CD4-positive, alpha-beta T cell treated with Interleukin-15 for 1 hour (primary cell): ENCODE measurements at places on chromosomes 12 and 14.

DNA sequence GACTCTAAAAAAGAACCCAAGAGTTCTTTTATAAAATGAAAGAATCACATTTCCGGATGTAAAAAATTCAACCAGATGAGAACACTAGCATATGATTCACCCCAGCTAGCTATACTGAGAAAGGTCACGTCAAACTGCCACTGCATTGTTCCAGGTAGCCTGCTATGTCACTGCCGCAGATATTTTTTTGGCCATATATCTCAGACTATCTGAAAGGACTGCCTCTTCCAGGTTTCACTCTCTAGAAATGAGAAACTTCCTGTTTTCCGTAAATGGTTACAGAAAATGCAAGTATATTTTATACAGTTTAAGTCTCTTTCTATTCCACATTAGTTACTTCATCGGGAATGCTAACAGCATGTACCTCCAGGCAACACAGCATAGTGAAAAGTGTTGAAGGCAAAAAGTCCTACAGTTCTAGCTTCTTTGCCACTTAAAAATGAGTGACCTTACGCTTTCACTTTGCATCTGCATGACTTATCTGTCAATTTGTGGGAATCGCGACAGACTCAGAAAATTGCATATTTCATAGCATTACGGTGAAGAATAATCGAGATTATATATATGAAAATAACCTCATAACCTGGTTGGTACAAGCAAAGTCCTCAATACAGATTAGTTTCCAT, 105.2 kb downstream of the MED13L start:
- peak; percentile 20 for DNase-seq

DNA sequence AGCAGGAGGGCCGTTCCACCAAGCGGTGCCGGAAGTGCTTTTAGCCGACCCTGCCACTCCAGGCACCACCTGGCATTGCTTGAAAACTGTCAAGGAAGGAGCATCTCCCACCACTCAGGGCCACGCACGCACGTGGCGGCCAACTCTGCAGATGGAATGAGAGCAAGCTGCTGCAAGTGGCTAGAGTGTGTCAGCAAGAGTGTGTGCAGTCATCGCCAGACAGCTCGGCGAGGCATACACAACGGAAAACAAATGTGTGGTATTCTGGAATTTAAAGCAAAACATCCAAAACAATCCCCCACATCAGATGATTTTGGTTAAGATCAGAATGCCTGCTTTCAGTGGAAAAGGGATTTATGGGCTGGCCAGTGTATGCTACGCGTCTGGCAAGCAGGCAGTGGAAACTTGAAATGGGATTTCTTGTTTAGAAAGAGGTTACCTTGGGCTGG, 11.2 kb downstream of the CD9 start:
- DNase-seq = no peak

GRCh38 chr14:36866867-36867266, 205.2 kb downstream of the PAX9 start:
- DNase-seq = no peak

DNA sequence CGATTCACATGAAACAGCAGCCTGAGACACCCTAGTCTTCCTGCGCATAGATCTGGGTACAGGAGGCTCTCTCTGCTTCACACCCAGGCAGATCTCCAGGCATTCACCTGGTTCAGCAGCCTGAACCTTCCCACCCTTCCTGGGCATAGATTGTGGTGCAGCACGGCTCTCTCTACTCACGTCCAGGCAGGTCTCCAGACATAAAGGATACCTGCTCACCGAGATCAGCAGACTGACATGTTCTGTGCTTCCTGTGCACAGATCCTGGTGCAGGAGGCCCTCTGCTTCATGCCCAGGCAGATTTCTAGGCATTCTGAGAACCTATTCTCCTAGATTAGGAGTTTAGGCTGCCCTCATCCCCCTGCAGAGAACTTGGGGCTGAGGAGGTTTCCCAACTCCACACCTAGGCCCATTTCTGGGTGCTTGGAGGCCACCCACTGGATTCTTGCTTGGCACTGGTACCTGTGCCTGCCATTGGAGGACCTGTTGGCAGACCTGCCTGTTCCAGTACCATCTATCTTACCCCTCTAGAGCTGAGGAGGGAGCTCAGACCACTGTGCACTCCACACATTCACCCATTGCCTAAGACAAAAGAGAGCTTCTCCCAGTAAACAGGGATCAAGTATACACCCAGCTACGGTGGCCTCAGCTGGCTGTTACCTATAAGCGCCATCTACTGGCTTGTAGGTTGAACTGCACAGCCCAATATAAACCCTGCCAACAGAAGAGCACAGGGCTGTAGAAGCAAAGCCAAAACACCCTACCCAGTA, 28.0 kb upstream of the GARIN6 start:
- DNase-seq = no peak

DNA sequence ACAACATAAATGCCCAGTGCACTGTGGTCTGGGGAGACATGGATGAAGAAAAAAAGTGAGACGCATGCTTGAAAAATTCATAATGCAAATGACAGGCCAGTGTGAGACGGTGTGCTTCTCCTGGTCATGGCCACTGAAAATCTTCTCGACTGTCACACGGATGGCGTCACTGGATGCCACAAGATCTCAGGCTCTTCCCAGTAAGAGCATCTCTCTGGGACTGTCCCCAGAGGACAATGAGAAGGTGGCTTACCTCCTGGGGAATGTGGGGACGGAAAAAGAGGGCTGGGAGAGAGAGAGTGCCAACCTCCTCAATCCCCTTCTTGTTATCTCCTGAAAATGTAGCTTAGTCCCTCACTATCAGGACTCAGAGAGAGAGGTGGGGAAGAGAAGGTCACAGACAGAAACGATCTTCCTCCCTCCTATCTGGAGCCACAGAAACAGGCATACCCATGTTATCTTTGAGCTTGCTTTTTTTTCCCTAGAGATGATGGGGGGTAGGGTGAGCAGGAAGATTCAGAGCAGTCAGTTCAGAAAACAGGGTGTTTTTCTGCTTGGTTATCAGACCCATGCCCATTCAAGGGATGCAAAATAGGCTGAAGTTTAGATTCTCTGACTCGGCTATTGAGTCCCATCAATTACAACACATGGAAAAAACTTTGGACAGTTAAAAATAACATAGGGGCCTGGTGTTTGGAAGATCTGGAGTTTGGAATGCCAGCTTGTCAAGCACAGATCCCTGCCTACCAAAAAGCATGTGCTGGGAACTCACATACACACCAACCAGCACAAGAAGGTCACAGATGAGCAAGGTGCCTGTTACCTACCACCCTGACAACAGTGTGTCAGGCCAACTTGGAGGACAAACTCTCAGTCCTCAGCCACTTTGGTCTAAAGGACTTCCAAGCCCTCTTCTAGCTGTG, 24.2 kb downstream of the DPF3 start:
- DNase-seq = no peak

GRCh38 chr12:54331461-54331860, 6.5 kb downstream of the COPZ1 start:
- DNase-seq = no peak

DNA sequence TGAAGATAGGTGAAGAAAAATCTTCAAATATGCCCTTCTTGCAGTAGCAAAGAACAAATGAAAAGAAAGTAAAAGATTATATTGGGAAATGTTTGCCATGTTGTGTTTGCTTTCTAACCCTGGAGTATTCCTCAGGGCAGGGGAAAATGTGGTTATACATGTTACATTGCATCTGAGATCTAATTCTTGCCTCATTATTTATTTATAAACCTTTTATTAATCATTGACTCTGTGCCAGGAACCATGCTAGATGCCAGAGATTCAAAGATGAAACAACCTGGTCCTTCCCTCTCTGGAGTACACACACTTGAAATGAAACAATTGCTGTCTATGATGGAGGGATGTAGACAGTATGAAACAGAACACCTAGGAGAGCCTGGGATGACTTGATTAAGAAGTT, 128.1 kb upstream of the HMGA2 start:
- no peak for DNase-seq

DNA sequence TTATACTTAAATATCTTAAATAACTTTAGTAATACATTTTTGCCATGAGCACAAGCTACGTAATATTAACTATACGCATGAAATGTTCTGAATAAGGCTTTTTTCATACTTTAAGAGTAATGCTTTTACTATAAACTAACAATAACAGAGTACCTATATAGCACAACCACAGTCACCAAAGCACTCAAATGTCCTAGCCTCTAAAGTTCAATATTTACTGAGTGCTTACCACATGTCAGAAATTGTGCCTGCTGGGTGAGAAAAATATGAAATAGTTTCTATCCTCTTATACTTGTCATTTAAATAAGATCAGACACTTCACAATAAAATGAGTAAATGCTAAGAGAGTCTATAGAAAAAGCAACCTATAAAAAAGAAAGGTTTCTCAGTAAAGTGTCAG, 83.1 kb downstream of the SH2B3 start:
- no peak for DNase-seq

- DNase-seq = no peak
These were observed 10.7 kb downstream of the CCDC196 start for GRCh38 chr14:66496911-66497310.

- DNase-seq = peak; percentile 48
These were observed 8.4 kb downstream of the PAPLN start for GRCh38 chr14:73245480-73246325.

DNA sequence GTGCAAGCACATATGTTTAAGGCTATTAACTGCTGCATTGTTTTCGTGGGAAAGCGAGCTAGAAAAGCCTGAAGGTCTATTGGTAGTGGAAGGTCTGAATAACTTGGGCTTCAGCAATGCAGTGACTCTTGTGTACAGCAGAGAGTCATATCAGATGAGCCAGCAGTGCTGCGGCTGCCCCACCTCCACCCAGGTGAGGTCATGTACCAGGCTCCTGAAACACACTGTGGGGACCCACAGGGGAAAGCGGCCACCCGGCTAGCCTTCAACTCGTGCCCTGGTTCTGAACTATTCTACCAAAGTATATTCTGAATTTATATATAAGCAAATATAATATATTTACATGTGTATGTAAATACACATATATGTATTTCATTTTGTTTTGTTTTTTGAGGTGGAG, 12.7 kb upstream of the RAN start:
- DNase-seq = no peak

DNA sequence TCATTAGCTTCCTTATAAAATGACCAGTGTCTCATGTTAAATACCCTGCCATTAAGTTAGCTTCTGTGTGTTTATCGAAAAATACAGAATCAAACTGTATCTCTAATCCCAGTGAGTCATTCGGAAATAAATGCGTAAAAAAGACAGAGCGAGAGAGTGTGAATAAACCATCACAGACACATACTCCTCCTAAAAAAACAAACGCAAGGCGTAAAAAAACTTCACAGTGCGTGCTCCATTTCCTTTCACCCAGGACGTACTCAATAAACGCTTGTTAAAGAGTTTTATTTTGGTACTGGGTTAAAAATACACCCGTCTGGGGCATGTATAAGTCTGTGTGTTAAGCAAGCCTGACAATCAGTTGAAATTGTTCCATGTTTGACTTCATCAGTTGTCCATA, 58.8 kb upstream of the ISM2 start:
- no peak for DNase-seq

- DNase-seq = no peak
These were observed 16.0 kb downstream of the FNTB start for GRCh38 chr14:65002586-65003210.

GRCh38 chr14:66701813-66702212, 193.9 kb downstream of the GPHN start:
- no peak for DNase-seq

DNA sequence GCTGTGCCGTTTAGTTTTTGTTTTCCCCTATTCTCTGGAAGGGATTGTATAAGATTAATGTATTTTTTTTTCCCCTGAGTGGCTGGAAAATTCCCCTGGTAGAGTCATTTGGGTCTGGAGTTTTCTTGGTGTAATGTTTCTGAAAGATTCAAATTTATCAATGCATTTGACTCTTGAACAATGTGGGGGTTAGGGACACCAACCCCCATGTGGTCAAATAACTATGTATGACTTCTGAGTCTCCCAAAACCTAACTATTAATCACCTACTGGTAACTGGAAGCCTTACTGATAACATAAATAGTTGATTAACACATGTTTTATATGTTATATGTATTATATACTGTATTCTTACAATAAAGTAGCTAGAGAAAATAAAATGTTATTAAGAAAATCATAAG, 220.1 kb upstream of the PDE3A start:
- DNase-seq = no peak

DNA sequence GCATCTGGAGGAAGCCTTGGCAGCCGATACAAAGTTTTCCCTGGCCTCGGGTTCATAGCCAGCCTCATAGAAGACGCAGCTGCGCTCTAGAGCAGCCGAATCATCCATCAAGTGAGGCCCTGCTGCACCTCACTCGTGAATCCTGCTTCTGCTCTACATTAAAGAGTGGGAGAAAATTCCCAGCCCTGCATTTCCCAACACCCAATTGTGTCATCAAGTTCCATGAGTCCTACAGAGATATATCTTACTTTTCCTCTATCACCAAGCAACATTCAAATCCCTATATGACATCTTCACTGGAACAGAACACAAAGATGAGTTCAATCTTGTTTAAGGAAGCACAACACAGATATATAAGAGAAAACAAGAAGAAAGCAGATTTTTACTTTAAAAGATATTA, 139.3 kb downstream of the TTC7B start:
- DNase-seq = no peak

DNA sequence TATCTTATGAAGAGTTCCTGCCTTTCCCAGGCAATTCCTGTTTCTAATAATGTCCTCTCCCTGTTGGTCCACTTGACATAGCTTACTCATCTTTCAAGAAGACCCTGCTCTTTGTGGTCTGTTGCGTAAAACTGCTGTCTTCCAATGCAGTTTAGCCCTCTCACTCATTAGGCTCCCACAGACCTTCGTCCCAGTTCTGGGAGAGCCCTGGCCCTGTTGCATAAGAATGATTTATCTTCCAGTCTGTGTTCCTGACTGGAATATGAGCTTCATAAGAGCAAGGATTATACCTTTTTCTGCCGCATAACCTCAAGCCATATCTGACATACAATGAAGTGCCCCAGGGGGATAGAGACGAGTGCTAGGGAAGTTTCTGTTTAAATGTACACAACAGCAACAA, 365.9 kb upstream of the NOVA1 start:
- DNase-seq = no peak

GRCh38 chr12:25800101-25800500, 158.4 kb upstream of the RASSF8 start:
- no peak for DNase-seq

- no peak for DNase-seq
These were observed 76.3 kb downstream of the CCDC88C start for GRCh38 chr14:91341334-91341733.

- DNase-seq = no peak
These were observed 82.2 kb upstream of the NEDD1 start for GRCh38 chr12:96824838-96825236.

GRCh38 chr12:64891629-64892028, 67.2 kb downstream of the TBC1D30 start:
- no peak for DNase-seq

DNA sequence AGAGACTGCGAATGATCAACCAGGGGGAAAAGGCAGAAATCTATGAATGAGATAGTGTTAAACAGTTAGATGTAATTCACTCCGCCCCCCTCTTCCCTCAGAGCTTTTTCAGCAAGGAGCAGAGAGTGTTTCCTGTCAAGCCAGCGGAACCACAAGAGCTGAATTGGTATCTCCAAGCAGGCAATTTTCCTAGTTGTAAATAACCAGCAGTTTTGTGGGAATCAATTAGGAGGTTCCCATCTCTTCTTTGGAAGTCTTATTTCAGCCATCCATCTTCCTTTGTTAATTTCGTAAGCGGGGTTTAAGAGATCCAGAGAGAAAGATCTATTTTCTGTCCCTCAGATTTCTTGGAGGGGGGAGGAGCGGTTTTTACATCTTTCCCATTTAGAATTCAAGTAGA, 178.0 kb downstream of the FOXN3 start:
- no peak for DNase-seq
